Stimulated activated CD4-positive, alpha-beta T cell treated with anti-CD3 and anti-CD28 coated beads, Interleukin-1b, Interleukin-23, amount 100 ng/mL, for 1 hour (primary cell): ENCODE measurements at places on chromosomes 1 and 21.
A peak's percentile ranks its signal among the peaks of the same experiment; 100 is the strongest.

- no peak for DNase-seq
Measured at GRCh38 chr1:231684356-231685244, 58.0 kb downstream of the DISC1 start.

DNA sequence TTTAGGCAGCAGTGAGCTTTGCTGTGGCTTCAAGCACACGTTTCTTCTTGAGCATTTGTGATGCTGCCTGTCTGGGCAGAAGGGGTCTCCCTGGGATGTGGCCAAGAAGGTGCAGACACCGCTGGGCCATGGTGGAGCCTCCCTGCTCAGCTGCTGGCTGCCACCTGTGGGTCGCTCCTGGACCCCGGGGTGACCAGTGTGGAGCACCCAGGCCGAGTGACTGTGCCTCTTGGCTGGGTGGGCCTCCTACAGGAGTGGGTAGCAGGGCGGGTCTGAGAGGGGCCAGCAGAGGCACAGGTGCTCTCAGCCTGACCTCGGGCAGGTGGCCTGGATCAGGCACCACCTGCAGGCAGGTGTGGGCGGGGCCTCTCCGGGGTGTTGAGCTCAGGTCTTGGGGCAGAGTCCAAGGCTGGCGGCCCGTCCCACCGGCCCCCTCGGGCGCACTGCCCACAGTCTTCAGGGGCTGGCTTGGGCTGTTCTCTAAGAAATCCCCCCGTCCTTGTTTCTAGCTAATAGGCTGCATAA, 42.0 kb upstream of the COL6A1 start:
- DNase-seq = no peak

DNA sequence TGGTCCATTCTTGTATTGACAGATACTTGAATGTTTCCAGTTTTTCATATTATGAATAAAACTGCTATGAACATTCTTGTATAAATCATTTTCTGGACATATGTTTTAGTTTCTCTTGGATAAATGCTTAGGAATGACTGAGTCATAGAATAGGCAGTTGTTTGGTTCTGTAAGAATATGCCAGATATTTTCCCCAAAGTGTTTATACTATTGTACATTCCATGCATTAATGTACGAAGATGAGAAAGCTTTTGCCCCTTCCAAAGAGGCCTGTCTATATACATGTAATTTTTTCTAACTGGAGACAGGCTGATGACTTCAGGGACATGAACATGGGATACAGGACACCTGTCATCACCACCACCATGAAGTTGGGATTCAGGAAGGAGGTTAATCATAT, 11.3 kb downstream of the NBPF3 start:
- no peak for DNase-seq

GRCh38 chr1:229191066-229191674, 79.7 kb upstream of the RAB4A start:
- DNase-seq = no peak

DNA sequence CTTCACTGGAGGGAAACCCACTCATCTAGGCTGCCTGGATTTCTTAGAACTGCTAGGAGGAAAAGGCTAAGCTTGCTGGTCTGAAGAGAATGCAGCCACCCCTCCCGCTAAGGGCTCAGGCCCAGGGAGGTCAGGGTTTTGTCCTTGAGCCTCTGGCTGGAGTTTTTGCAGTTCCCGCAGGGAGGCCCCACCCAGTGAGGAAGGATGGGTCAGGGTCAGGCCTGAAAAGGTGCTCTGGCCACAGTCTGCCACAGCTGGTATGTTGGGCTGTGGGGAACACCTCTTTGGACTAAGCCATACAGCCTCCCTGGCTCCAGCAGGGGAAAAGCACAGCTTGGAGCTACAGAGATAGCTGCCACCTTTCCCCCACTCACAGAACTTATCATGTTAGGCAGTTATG, 71.4 kb upstream of the PAPPA2 start:
- DNase-seq = no peak

DNA sequence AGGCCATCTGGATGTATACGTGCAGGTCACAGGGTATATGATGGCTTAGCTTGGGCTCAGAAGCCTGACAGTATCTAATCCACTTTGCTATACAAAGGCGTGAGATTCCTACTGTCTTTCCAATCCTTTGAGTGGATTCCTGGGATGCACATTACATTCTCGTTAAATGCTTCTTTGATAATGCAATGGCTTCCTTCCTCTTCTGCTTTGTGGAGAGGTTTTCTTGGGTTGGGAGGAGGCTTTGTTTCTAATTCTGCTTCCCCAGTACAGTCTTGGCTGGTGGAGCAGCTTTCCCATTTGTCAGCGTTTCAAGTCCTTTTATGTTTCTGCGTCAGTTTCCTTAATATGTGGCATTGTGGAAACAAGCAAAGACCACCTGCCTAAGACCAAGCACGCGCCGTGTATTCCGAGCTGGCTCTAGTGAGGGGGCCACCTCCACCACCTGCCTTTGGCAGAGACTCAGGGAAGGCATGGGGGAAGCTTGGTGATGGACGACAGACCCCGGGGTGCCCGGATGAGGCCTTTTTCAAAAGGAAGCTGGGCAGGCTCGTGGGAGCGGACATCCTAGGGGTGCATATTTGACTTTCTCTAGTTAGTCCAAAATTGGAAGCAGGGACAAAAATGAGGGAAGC, 72.7 kb downstream of the WDR4 start:
- DNase-seq = no peak

GRCh38 chr1:9824702-9825089, 931 bp upstream of the CLSTN1 start:
- DNase-seq = no peak

DNA sequence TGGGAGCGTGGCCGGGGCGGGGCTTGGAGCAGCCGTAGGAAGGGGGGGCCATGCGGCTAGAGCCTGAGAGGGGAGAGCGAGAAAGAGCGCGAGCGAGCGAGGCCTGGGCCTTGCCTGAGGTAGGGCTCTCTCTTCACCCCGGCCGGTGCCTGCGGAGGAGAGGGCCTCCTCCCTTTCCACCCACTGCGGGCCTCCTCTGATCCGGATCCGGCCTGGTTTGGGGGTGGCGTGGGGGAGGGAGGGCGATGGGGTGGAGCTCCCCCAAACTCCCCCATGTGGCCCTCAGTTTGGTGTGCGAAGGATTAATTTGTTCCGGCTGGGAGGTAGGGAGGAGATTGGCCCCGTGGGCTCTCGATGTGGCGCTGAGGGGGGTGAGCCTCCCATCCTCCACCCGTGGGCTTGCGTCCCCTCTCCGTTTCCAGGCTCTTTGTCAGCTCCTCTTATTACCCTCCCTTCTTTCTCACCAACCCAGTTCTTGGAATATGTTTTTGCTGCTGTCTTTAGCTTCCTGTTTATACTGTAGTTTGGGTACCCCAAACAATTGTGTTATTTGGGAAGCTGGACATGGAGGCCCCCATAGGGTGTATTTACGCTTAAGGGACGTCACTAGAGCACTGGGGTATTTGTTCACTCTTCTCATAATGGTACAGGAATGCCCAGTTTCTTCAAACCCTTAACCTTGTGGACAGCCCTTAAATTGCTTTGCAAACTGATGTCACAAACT, 685 bp downstream of the UBAP2L start:
- DNase-seq = peak; percentile 43

- no peak for DNase-seq
Measured at GRCh38 chr1:99751877-99752504, 14.4 kb downstream of the FRRS1 start.

GRCh38 chr1:225253784-225254183, 174.1 kb downstream of the LBR start:
- DNase-seq = no peak

- DNase-seq = no peak
Measured at GRCh38 chr1:111204201-111204982, 3.9 kb upstream of the DENND2D start.

- no peak for DNase-seq
Measured at GRCh38 chr1:58006421-58007046, 540.0 kb downstream of the OMA1 start.

GRCh38 chr21:40717028-40717427, 129.9 kb downstream of the DSCAM start:
- DNase-seq = no peak

DNA sequence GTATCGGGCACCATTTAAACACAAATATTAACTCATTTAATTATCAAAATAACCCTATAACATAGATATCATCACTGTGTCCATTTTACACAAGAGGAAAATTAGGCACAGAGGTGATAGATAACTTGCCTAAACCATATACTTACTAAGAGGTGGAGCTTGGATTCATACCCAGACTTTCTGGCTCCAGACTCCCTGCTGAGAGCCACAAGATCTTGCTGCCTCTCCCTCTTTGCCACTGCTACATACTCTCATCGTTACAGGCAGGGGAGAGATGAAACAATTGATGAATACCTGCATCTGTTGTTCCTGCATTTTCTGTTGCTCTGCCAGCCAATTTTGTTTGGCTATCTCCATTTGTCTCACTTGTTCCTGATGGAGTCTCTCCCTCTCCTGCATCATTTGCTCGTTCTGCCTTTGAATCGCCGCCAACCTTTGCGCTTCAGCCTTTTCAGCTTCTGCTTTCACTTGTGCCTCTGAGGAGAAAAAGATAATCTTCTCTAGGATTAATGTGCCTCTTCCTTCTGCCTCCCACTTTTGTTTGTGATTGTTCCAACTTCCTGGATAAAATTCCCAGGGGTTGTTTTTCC, 10.6 kb downstream of the GBP5 start:
- DNase-seq = no peak

- DNase-seq = no peak
Measured at GRCh38 chr1:65791801-65792668, 660 bp upstream of the PDE4B start.

DNA sequence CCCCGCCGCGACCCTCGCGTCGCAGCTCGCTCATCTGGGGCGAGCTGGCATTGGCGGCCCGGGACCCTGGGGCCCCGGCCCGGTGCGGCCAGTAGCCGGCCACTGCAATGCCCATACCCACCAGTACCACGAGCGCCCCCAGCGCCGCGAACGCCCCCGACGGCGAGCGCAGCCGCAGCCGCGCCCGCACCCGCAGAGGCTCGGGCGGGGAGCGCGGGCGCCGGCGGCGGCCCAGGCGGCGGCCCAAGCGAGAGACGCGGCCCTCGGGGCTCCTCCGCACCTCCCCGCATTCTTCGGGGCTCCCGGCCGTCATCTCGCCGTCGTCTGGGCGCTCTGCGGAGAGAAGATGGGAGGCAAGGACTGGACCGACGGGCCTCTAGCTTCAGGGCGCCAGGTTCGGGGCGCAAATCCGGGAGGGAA, 2.2 kb downstream of the TMEM200B start:
- no peak for DNase-seq

DNA sequence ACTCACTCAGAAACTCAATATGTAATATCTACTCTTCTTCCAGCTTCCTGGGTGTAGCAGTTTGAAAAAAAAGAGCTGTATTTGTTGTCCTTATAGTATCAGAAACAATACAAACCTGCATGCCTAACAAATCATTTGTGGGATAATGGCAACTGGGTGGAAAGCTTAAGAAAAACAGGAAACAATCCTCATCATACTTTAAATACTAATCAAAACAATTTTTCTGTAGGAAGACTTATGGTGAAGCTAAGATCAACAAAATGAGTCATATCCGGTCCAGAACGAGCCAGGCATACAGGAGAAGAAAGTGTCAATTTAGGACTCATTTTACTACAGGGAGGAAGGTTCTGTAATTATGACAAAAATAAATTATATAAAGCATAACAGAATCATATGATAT, 181.8 kb upstream of the ADGRL4 start:
- no peak for DNase-seq

- DNase-seq = no peak
Measured at GRCh38 chr1:164704954-164705353, 146.0 kb downstream of the PBX1 start.

DNA sequence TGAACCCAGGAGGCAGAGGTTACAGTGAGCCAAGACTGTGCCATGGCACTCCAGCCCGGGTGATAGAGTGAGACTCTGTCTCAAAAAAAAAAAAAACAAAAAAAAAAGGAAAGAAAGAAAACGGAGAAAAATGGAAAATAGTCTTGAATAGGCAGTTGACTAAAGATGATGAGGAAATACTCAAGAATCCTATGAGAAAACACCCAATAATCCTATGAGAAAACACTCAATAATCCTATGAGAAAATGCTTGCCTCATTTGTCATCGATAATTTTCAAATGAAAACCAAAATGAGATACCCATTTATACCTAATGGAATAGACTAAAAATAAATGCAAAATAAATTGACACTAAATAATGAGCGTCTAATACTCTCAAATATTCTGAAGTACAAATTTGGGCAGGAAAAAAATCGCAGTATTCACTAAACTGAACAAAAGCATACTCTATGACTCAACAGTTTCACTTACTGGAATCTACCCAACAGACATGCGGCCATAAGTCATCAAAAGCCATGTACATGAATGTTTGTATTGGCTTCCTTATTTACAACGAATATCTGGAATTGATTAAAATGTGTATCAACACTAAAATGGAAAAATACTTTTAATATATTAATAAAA, 733.9 kb upstream of the CHRM3 start:
- no peak for DNase-seq

- DNase-seq = no peak
Measured at GRCh38 chr1:67257173-67257535, 50.5 kb upstream of the IL12RB2 start.

GRCh38 chr1:184210862-184211261, 159.3 kb downstream of the TSEN15 start:
- DNase-seq = no peak

GRCh38 chr1:27725374-27726172, at the start of gene FAM76A:
FAM76A (plus strand) TSS chr1:27725961; CDS start chr1:27726081, 120 bp downstream.
- peak; percentile 98 for DNase-seq

- no peak for DNase-seq
Measured at GRCh38 chr1:66359269-66359668, 174.7 kb upstream of the SGIP1 start.

DNA sequence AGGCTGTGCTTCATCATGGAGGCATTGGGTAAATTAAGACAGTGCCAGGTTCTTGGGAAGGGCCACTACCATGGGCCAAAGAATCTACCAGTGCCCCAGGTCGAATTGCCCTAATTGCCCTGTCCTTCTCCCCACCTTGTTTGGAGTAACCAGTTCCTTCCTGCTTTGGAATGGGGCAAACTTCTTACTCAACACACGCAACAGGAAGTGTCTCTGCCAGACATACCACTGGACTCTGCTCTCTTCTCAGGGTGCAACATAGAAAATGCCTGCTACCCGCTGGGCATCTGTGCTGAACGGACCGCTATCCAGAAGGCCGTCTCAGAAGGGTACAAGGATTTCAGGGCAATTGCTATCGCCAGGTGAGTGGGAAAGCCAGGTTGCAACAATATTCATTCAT, 15.8 kb downstream of the CDA start:
- no peak for DNase-seq

DNA sequence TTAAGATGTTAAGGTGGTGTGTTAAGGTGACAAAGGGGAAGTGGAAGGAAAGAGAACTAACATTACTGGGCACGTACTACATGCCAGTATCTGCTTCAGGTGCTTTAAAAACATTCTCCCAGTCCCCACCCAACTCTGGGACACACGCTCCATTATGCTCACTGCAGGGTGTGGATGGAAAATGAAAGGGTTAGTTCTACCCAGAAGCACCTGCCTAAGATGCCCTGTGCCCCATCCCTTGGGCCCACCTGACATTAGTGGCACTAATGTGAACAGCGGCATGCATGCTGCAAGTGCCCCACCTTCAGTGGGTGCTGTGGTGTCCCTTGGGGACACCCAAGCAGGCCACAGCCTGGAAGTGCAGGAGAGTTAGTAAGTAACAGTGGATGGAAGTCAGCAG, 82.9 kb upstream of the CXADR start:
- DNase-seq = no peak

- DNase-seq = no peak
Measured at GRCh38 chr1:218763538-218763937, 410.1 kb upstream of the LYPLAL1 start.
